ENCODE measurements at places on chromosomes 6 and 20.
A peak's percentile ranks its signal among the peaks of the same experiment; 100 is the strongest.

- no peak for DNase-seq
Measured at GRCh38 chr6:34575326-34575725, 19.2 kb upstream of the SPDEF start.

GRCh38 chr6:32192608-32193039 lies at the start of gene GPSM3:
Gene GPSM3, minus strand, starts transcription at chr6:32192643. Its CDS starts 130 bp downstream, at chr6:32192513.
- no peak for DNase-seq

- DNase-seq: peak; percentile 89
Measured at GRCh38 chr20:33810885-33811775, at the start of gene CHMP4B. Gene CHMP4B, plus strand, starts transcription at chr20:33811348. Its CDS starts 121 bp downstream, at chr20:33811469.

DNA sequence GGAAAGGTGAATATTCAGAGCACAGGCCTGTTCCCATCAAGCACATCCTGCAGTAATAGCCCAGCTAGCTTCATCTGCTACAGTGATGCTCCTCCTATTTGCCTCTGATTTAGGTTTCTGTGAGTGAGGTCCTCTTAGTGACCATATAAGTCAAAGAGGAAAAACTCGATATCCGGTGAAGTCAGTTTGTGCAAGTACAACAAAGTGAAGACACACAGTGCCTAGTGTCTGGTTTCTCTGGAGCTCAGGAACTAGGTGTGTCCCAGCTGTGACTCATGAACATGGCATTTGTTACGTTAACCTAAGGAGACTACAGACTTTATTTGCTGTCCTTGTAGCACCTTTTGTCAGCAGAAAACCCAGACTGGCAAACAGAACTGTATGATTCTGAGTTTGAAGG lies 33.9 kb downstream of the EDN1 start:
- no peak for DNase-seq

- DNase-seq: no peak
Measured at GRCh38 chr6:52499026-52499425, 77.8 kb downstream of the TRAM2 start.
